ENCODE measurements at places on chromosomes 5 and 9. TPM values are rescaled to one million over a fixed set of nuclear protein-coding genes. Genes with fewer than 3 reads are reported as not detected.
A peak's percentile ranks its signal among the peaks of the same experiment; 100 is the strongest.

- DNase-seq: peak; percentile 84
Measured at GRCh38 chr9:14315875-14316601, 2.1 kb upstream of the NFIB start.

GRCh38 chr9:109817846-109818472 is 38.0 kb downstream of the PALM2AKAP2 start:
- DNase-seq: peak; percentile 92

DNA sequence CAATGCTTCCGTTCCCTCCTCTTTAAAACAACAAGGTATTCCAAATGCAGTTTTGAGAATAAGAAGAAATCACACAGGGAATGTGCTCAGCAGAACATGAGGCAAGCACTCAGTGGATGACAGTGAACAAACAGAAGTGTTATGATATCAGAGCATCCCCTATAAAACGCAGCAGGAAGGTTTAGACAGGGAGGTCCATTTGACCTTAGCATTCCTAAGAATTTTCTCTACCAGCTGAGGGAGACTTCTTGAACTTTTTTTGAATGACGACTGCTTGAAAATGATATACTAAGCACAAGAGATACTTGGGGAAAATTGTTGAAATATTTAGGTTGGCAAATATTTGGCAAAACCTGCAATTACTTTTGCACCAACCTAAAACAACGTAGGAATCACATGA is 3.9 kb downstream of the AMACR start:
- DNase-seq: no peak

DNA sequence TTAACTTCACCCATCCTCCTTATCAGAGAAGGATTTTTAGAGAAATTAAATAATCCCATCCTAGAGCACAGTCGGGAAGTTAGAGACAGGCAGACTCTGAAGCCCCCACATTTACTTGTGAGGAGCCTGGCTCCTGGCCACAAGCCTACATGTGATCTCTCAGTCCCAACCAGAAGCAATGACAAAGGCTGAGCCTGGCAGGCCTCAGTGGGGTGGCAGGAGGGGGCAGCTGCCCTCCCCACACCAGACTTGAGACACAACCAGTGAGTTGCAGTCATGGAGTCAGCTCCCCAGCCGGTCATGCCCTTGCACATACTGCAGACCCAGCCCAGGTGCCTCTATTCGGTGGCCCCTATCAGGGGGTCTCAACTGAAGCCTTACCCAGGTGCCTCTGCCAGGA is 11.0 kb downstream of the NAIF1 start:
- DNase-seq: no peak

Gene C1QTNF2
- not detected for total RNA-seq

DNA sequence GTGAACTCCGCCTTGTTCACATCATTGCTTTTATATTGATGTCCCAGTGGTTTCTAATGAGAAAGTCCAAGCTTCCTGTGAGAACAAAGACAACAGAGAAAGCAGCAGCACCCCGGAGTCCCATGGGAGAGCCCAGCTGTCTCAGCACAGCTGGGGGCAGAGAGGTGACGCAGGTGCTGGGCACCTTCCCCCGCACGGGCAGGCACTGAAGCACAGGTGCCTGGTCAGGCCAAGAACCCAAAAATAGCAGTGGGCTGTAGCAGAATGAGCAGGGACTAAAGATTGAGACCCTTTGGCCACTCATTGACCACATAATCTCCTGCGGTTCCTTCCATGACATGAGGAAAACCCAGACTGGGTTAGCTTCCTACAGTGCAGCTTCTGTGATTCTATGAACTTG is 18.8 kb downstream of the SRD5A1 start:
- DNase-seq: no peak

DNA sequence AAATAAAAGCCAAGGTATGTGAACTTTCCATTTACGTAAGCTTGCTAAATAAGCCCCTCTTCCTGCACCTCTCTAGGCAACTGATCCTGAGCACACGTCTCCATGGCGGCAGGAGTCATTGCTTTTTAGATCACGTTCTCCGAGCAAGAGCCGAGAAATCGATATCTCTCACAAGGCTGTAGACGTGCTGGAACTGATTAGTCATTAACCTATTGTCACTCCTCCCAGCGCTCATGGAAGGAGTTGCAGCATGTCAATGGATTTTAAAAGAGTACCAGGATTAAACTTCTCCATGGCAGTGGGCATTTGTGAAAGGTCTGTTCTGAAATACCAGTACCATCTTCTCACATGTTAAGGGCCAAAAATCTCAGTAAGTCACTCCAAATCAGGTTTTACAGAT is 4.7 kb upstream of the ADCY2 start:
- peak; percentile 19 for DNase-seq

DNA sequence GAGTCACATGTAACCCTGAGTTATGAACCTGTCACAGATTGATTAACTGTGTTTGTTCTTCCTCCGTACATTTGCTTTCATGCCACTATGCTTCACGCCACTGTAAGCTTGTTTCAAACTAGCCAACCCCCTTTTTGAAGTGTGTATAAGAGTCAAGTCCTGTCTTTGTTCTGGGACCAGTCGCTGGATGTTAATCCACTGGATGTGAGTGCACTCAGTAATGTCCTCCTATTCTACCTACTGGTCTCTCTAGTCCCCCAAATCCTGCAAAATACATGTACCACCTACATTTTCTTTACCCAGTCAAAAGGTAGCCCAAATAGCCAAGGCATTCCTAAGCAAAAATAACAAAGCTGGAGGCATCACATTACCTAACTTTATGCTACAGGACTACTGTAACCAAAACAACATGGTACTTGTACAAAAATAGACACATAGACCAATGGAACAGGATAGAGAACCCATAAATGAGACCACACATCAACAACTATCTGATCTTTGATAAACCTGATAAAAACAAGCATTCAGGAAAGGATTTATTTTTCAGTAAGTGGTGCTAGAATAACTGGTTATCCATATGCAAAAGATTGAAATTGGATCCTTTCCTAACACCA is 1139.1 kb upstream of the SEMA6A start:
- no peak for DNase-seq

GRCh38 chr5:158809310-158809850 is 290.3 kb downstream of the EBF1 start:
- no peak for DNase-seq

Gene CCDC152
- 1.1 TPM for total RNA-seq

Gene EIF4E1B
- total RNA-seq: not detected

GRCh38 chr9:90112788-90113187 is 508.0 kb downstream of the GADD45G start:
- DNase-seq: no peak

Gene WDR31
- 1.9 TPM for total RNA-seq

All from renal cortical epithelial cell (primary cell).